ENCODE measurements at places on chromosomes 6 and 20.

GRCh38 chr6:108836061-108836460, 12.2 kb upstream of the ARMC2 start:
- DNase-seq = no peak

DNA sequence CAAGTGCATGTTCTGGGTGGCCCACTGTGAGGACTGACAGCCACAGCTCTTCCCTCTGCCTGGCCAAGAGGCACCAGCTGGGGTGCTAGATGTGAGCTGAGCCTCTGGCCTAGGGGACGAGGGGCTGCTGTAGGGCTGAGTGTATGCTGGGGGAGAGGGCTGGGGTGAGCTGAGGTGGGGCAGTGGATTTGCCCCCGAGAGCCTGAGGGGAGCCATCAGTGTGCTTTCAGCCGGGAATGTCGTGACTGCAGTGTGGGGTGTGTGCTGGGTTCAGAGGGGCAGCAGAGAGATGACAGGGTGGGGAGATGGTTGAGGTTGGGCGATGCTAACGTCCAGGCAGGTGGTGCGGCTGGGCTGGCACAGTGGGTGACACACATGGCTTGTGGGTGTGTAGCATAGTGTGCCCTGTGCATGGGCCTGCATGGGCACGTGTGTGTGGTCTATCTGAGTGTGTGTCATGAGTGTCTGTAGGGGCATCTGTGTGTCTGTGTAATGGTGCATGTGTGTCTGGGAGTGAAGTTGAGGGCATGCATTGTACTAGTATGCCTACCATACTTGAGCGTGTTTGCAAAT, 46.0 kb upstream of the BLCAP start:
- DNase-seq = no peak

- DNase-seq = no peak
Measured at GRCh38 chr20:8867038-8867740, 201.7 kb upstream of the PLCB4 start.

DNA sequence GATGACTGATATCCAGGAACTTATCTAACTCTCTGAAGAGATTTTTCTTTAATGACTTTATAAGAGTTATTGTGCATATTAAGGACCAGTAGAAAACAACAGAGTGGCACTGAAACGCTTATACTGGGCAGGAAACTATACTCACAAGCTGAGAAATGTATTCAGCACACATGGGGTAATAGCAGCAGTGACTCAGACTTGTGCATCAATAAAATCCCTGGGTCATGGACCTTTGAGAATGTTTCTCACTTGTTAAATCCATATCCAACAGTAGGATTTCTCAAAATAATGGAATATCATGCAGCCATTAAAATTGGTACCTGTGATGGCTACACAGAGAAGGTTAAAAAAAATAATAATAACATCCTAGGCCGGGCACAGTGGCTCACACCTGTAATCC, 219.5 kb downstream of the BTBD9 start:
- no peak for DNase-seq

- no peak for DNase-seq
Measured at GRCh38 chr20:31695849-31696804, 26.5 kb downstream of the BCL2L1 start.

- no peak for DNase-seq
Measured at GRCh38 chr6:147741389-147741788, 232.9 kb downstream of the SAMD5 start.

DNA sequence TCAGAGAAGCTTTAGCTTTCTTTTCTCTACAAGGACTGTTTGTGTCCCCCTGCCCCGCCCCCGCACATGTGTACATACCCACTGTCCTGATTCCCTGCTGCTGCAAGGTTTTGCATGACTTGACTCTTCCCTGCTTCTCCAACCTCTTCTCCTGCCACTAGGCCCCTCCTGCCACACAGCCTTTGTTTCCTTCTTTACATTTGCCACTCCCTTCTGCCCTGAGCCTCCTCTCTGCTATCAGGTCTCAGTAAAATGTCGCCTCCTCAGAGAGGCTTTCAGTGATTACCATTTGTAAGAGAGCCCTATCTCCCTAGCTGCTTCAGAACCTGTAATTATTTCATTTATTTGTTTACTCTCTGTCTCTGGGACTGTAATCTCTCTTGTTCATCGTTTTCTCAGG, 56.4 kb upstream of the VSTM2L start:
- no peak for DNase-seq

- DNase-seq = peak; percentile 51
Measured at GRCh38 chr20:11229772-11230171, 556.0 kb upstream of the JAG1 start.

GRCh38 chr6:122704066-122704465, 75.5 kb upstream of the FABP7 start:
- no peak for DNase-seq

GRCh38 chr6:141963543-141964295, 169.0 kb upstream of the GJE1 start:
- DNase-seq = no peak

- DNase-seq = no peak
Measured at GRCh38 chr6:161696801-161697200, 422.9 kb upstream of the AGPAT4 start.

- DNase-seq = no peak
Measured at GRCh38 chr20:839626-840025, 6.1 kb downstream of the FAM110A start.

- DNase-seq = no peak
Measured at GRCh38 chr20:54174457-54175175, 830 bp upstream of the CYP24A1 start.

- no peak for DNase-seq
Measured at GRCh38 chr6:13667655-13668054, 44.0 kb downstream of the RANBP9 start.

GRCh38 chr6:136873748-136874147, 48.4 kb upstream of the SLC35D3 start:
- DNase-seq = peak; percentile 22

DNA sequence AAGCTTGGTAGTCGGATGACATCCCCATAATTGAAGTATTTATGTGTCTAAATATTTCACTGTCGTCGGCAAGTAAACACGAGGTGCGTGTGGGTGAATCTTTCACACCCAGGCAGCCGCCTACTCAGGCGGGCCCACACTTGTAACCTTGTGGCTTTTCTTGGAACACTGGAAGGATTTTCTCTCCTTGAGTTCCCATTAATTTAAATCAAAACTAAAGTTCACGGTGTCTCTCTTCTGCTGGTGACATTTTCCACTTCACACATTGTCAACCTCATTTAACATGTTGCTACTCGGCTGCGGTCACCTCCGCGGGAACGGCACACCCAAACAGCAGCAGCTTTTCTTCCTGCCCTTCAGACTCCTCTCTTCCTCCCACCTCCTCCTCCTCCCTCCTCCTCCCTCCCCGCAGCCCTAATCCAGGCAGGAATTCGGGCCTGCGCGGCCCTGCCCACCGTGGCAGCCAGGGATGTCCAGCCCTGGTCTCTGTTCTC, 336.6 kb downstream of the QKI start:
- DNase-seq = no peak

DNA sequence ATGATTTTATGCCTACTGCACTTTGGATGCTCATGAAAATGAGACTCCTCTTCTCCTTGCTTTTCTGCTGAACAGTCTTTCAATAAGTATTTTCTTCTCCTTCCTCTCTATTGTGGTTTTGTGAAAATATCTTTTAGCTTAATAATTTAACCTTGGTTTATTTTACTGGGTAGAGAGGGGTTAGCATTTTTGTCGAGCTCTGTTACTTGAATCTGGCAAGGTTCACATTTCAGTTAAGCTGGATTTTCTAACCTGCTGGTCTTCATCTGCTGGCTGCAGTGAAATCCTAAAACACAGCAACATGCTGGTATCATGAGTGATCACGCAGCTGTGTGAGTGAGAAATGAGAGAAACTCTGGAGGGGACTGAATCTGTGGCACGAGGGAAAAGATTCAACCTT, 222.7 kb upstream of the NOX3 start:
- DNase-seq = no peak

DNA sequence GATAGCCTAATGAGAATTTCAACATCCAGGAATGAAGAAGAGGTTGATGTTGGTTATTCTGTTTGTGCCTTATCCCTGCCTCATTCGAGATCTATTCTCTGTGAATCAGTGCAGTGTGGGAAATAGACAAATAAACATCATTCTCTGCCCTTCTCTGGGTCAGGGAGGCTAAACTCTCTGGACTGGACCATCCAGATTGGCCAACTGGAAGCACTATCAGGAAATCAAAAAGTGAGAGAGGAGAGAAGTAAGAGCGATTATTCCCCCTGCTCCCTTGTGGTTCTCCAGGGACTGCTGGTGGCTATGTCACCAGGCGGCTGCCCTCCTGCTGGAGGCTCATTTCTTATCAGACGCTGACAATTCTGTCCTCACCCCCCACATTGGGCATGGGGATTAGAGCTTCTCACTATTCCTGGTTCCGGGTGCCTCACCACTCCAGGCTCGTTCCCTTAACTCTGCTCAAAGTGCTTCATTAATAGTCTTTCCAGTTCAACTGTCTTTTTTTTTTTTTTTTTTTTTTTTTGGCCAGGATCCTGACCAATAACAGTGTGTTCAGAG, 201.7 kb upstream of the RREB1 start:
- DNase-seq = peak; percentile 64

DNA sequence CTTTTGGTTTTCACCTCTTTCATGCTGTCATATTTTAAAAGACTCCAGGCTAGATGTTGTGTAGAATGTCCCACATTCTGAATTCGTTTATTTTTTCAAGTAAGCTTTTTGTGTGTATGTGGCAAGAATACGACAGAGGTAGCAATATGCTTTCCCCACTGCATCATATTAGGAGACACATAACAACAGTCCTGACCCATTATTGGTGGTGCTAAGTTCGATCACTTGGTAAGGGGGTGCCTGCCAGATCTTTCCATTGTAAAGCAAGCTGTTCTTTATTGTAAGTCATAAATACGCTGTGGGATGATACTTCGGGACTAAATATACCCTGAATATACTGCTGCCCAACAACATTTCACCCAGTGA, 588 bp upstream of the NCOA3 start:
- no peak for DNase-seq

- no peak for DNase-seq
Measured at GRCh38 chr20:34389206-34389953, 26.3 kb downstream of the ITCH start.

- DNase-seq = no peak
Measured at GRCh38 chr20:21182832-21183563, 57.1 kb downstream of the KIZ start.

DNA sequence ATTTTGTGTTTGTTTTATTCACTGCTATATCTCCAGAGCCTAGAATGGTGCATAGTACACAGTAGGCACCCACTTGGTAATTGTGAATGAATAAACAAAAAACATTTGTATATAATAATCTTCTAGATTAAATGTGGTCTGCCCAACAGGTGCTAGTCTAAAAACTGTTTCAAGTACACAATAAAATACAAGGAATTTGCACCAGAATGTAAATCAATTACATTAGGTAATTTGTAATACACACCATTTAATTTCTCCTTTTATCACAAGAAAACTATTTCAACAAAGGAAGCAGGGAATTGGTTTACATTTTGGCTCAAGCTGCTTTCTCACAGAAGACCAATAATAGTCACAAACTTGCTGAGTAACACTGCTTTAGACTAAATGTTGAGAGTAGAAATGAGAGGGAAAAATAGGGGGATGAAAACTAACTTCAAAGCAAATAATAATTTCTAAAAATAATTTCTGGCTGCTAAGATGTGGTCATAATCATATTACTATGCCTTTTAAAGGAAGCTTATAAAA, 22.1 kb downstream of the RUNX2 start:
- no peak for DNase-seq

GRCh38 chr6:39714802-39715201, 10.4 kb downstream of the KIF6 start:
- DNase-seq = no peak

GRCh38 chr6:137266309-137266586, 47.1 kb upstream of the IFNGR1 start:
- no peak for DNase-seq

DNA sequence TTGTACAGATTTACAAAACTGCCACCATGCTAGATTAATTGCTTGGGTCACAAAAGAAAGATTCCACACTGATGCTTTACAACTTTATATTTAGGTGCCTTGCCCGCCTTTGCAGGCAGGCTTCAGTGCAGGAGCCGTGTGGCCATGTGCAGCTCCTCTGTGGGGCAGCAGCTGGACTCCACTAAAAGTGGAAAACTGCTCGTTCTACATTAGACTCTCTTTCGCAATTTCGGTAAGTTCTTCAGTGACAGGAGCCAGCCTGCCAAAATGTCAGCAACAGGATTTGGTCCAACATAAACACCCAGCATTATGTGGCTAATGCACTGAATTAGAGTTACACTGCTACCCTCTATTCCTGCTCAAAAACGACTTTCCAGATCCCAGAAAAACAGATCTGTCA, 174.4 kb upstream of the KCNK16 start:
- DNase-seq = no peak

DNA sequence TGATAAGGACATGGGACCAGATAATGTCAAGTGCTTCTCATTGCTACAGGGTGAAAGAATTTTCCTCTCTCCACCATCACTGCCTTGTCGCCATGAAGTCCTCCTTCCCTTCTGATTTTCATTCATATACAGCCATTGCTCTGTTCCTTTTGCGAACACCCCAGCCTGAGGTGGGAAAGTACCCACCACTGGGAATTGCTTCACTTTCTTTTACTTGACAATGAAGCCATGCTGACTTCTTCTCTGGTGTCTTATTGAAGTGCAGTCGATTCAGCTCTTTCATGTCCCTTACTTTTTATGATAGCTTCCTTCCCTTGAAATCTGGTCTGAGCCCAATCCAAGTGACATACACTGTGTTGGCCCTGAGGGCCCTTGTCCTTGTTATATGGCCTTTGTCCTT, 16.2 kb downstream of the DAAM2 start:
- DNase-seq = no peak

GRCh38 chr6:138428944-138429598, 25.0 kb downstream of the HEBP2 start:
- DNase-seq = peak; percentile 77

- peak; percentile 18 for DNase-seq
Measured at GRCh38 chr6:30041821-30042220, 19.2 kb upstream of the POLR1H start.

DNA sequence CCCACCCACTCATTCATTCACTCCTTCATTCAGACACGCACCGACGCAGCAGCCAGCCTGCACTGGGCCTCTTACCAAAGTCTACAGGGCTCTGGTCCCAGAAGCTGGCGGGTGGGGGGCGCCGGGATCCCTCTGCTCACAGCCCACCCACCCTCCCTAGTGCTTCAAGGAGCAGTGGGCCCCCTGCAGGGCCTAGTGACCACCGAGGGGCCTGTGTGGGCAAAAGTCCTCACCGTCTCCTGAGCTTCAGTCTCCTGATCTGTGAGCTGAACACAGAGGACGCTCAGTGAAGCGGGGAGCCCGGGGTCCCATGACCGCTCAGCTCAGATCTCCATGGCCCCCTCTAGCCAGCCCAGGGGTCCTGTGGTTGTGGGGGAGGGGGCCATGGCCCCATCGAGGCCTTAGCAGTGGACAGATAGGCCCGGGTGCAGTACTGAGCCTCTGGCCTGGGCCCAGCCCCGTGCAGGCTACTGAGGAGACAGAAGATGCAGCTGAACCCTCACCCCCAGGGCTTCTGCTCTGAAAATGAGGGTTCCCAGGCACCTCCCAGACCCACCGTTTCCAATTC, 33.4 kb upstream of the MRGBP start:
- DNase-seq = no peak

- DNase-seq = peak; percentile 96
Measured at GRCh38 chr6:3001773-3002293, 2.1 kb downstream of the NQO2 start.

- no peak for DNase-seq
Measured at GRCh38 chr6:123925842-123926399, 122.3 kb downstream of the NKAIN2 start.

All from OCI-M1 (cell line).